ENCODE measurements at places on chromosomes 1 and 21. TPM values are rescaled to one million over a fixed set of nuclear protein-coding genes. Genes with fewer than 3 reads are reported as not detected.

- no peak for DNase-seq
These were observed 25.2 kb downstream of the NVL start for GRCh38 chr1:224304767-224305166.

DNA sequence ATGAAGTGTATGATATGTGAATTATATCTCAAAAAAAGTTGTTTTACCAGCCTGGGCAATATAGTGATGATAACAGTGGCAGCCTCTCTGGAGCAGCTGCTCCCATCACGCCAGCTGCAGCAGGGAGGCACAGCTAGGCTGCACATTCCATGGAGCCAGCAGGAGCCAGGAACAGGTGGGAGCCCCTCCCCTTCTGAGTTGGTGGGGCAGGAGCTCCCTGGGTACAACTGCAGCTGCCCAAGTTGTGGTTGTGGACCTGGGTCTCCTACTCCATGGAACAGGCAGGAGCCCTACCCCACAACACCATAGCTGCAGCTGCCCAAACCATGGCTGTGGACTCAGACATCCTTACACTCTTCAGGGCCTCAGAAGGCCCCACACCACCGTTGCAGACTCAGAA lies 21.7 kb upstream of the FNBP1L start:
- DNase-seq: no peak

DNA sequence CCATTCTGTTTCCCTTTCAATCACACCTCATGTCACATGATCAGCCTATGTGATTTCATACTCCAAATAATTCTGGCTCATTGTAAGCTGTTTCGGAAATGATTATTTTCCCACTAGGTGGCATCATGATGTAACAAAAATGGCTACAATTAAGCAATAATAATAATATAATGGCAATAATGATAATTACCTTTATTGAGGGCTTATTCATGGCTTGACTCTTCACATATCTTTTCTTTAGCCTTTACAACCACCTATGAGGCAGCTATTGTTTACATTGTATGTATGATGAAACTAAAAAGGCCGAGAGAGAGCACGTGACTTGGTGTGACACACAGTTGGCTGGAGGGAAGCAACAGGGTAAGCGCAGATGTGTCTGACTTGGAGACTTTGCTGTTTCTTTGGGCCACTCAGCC lies 12.5 kb upstream of the KPRP start:
- peak; percentile 19 for DNase-seq

- peak; percentile 7 for DNase-seq
These were observed 17.5 kb upstream of the PRKAA2 start for GRCh38 chr1:56627636-56628039.

GRCh38 chr1:197967066-197967465 lies 49.9 kb downstream of the LHX9 start:
- no peak for DNase-seq

GRCh38 chr1:94154989-94155388 lies 34.0 kb upstream of the ABCA4 start:
- peak; percentile 52 for DNase-seq

- DNase-seq: no peak
These were observed 151.9 kb downstream of the NTPCR start for GRCh38 chr1:233102341-233102740.

DNA sequence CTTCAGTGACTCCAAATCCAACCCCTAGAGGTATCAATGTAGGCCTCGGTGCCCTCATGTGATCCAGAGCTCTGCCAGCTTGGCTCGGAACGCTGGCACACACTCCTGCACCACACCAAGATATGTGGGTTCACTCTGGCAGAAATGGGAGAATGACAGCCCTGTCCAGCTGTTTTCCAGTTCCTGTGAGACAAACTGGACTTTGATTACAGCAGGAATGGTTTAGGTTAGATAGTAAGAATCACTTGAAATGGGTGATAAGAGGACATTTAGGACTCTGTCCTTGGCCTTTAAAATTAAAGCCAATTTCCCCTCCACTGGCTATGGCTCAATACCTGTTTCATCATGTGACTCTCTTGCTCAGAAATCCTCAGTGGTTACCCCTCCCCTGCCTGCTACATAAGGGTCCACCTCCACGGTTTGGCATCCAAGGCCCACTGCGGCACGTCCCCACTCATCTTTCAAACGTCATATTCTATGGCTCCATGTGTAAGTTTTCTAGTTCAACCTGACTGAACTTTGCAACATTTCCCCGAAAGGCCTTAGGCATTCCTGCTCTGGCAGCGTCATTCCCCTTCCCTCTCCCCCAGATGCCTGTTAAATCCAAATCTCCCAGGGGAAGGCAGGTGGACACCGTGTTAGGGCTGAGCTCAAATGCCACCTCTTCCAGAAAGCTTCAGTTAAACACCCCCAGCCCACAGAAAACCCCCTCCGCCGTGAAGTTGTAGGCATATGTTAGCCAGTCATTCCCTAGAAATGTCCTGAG lies 44.7 kb downstream of the PLEKHA6 start:
- DNase-seq: no peak

DNA sequence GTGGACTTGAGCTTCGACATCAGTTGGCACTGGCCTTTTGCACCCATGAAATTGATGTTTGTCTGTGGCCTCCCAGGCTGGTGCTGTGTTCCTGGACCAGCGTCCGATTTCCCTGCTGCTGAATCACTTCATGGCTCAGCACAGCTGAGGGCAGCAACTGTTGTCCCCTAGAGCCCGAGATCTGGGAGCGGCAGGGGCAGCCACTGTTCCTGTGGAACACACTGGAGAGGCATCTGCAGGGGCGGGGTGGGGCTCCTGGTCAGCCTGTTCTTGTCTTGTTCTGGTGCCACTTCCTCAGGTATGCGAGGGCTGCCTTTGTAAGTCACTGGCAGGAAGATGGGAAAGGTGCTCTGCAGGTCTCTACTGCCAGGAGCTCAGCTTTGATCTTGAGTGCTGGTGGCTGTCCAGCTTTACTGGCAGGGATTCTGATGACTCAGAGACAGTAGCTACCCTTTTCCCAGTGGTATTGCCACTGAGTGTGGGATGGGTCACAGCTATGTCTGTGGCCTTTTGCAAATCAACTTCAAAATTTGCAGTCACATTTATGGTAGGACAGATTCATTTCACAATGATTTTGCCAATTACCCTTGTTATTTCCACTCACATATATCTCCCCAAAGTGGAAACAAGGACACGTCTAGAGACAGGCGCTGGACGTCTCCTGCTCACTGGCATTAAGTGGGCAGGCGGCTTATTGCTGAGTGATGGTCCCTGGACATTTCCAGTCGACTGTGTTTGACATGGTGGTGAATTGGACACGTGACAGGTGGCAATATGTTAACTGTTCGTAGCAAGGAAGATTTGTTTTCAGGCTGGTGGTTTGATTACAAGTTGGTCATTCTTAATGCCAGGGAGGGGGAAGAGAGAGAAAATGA lies 15.3 kb downstream of the AGPAT3 start:
- DNase-seq: peak; percentile 61

- peak; percentile 75 for DNase-seq
These were observed 3.1 kb downstream of the SIM2 start for GRCh38 chr21:36701756-36702621.

- DNase-seq: peak; percentile 84
These were observed 76.3 kb downstream of the MORN1 start for GRCh38 chr1:2314803-2315673.

- peak; percentile 19 for DNase-seq
These were observed 25.2 kb upstream of the NKAIN1 start for GRCh38 chr1:31264790-31265386.

- no peak for DNase-seq
These were observed 10.1 kb downstream of the ZC3H12A start for GRCh38 chr1:37484325-37485051.

- DNase-seq: peak; percentile 34
These were observed 35.5 kb downstream of the TOMM20 start for GRCh38 chr1:235093013-235093695.

DNA sequence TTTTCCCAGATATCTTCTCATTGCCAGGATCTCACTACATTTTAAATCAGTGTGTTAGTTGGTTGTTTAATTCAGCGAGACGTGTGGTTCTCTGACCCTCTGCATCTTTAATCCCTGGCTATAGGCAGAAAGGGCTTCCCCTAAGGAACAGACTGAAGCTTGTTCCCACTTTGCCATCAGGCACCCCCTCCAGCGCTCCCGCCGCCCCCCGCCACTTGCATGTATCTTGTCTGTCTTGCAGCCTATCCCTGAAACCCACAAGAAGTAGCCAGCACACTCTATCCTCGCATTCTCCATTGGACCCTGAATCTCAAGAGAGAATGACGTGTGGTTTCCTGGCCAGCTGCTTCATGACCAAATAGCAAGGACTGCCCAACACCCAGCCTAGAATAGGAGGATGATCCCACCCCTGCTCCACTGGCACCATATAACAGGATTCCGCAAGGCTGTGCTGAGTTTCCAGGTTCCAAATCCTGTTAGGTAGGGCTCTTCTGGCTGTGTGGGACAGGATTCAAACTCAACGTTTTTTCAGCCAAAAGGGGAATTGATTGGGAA lies 7.8 kb downstream of the CLDN19 start:
- DNase-seq: no peak

DNA sequence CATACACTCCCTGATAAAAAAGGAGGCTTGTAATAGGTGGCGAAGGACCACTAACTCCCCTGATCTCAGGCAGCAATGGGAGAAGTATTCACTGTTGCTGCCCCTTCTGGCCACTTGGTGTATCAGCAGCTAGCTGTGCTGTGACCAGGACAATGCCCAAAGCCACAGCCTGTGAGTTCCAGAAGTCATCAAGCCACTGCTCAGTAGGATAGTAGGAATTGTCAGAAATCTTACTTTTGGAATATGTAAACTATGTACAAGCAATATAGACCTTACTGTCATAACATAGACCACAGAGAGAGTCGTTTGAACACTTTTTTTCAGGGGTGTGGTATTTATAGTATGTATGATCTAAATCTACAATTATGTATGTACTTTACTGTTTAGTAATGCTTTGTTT lies 248.3 kb upstream of the CAMK1G start:
- DNase-seq: no peak

DNA sequence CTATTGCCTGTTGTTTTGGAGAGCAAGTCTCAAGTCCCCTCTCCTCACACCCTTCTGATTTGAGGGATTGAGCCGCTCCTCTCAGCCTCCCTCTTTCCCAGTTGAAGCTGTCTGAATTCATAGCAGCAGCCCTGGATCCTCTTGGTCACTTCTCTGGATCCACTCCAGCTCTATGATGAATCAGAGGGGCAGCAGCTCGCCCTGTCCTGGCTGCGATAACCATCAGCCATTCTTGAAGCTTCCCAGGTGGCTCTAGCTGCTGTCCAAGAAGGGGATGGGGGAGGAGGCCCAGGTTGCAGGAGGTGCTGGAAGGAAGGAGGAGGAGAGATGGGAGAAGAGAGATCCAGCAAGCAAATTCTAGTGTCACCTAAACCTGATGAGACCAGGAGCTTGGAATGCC lies 31.3 kb downstream of the WNT4 start:
- peak; percentile 39 for DNase-seq

- DNase-seq: no peak
These were observed 21.8 kb upstream of the CNIH3 start for GRCh38 chr1:224594360-224594759.

GRCh38 chr1:102074874-102075273 lies 78.1 kb upstream of the OLFM3 start:
- no peak for DNase-seq

GRCh38 chr1:198156111-198156744 lies 570 bp upstream of the NEK7 start:
- DNase-seq: peak; percentile 41

DNA sequence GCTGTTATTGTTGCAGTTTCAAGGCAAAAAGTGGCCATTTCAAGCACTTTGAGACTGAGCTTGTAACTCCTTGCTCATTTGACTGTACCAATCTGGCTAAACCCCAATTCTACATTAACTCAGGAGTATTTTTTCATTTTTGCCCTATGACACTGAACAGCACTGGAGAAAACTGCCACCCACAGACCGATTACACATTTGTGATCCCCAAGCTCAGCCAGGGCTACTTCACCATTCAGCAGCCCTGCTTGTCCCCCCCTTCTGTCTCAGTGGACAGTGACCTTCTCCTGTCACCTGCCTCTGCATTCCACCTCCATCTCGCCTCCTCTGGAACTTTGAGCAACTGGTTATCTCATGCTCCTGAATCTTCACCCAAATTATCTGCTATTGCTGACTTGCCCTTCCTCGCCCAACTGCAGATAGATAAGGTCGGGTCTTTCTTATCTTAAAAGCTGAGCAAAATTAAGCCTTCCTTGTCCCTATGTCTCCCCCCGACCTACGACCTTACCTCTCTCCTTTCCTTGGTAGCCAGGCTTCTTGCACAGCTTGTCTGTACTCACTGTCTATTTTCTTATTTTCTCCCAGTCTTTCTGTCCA lies 25.3 kb downstream of the SPATA46 start:
- no peak for DNase-seq

GRCh38 chr1:26754086-26754874 lies 33.5 kb upstream of the PIGV start:
- DNase-seq: no peak

Gene TMCO4
- total RNA-seq: 25.8 TPM

Gene CD5L
- total RNA-seq: not detected

Gene GCSAML
- not detected for total RNA-seq

Gene TMCO2
- total RNA-seq: not detected

Gene AIM2
- total RNA-seq: not detected

Gene IL20
- total RNA-seq: not detected

Gene LY9
- not detected for total RNA-seq

Gene ACKR1
- total RNA-seq: not detected

Gene CITED4
- total RNA-seq: 45.3 TPM

Gene ICOSLG
- 0.10 TPM for total RNA-seq
